ENCODE measurements at places on chromosomes 2 and 18.

- no peak for DNase-seq
Observed at GRCh38 chr2:170432823-170433222, 254.9 kb downstream of the MYO3B start.

GRCh38 chr2:200336980-200337615, 30.6 kb downstream of the SPATS2L start:
- peak; percentile 65 for DNase-seq

DNA sequence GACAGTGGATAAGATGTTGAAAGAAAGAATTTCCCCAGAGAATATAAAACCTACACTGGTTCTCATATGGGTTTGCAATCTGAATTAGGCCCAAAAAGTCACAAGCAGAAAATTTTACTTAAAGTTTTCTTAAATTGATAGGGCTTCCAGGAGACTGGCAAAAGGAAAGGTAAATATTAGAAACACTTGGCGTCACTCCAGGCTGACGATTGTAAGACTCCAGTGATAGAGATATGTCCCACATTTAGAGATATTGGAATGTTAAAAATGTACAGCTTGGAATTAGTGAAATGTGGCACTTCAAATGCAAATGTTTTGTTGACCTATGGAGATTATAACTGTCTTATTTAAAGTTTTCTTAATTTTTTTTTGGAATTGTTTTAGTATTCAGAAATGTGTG, 14.0 kb downstream of the YIPF4 start:
- no peak for DNase-seq

DNA sequence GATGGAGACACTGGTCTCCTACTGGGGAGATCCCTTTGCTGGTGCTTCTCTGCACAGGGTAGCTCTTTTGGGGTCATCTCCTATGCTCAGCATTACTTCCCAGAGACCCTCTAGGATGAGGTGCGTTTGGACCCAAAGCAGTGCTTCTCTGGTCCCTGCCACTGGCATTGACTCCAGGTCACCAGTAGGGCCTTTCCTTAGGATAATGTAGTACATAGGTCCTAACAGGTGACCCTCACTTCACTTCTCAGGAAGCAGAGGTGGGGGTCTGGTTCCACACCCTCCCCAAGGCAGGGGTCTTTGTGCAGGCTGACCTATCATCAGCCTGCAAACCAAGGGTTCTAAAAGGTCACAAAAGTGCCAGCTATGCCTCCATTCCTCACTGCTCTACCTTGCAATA, 145.8 kb upstream of the HS6ST1 start:
- DNase-seq = no peak
